ENCODE measurements at places on chromosomes 5 and 9.

DNA sequence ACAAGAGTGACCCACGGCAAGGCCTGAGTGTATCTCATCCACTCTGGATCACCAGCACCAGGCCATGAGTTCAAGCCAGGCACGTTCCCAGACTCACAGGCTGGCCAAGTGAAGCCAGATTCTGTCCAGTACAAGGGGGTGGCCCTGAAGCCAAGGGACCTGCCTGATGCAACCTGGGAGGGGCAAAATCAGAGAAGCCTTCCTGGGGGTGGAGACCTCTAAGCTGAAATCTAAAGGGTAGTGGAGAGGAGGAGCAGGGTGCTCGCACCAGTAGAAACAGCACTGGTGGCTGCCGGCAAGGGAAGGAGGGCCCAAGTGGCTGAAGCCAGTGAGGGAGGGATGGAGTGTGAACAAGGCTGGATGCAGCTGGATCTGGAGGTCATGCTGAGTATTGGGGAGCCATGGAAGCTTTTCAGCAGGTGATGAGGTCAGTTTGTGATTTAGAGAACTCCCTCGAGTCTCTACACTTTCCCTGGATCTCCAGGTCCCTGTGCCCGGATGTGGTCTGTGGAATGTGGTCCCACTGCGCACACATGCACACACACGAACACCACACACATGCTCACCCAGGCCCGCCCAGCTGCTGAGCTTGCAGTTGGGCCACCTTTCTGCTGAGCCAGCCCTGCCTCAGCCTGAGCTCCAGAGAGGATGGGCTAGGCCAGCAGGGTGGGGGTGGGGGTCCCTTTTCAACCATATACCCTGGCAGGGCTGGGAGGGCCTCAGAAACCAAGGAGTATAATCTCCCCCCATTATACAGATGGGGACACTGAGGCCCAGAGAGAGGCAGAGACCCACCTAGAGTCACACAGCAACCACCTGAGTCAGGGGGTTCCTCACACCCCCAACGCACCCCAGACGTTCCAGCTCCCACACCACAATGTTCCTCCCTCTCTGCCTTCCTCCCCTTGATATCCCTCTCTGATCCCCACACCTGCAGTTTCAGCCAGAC lies 1.6 kb downstream of the PIP5KL1 start:
- no peak for DNase-seq

- DNase-seq: no peak
Measured at GRCh38 chr5:37665889-37666288, 174.0 kb downstream of the GDNF start.

DNA sequence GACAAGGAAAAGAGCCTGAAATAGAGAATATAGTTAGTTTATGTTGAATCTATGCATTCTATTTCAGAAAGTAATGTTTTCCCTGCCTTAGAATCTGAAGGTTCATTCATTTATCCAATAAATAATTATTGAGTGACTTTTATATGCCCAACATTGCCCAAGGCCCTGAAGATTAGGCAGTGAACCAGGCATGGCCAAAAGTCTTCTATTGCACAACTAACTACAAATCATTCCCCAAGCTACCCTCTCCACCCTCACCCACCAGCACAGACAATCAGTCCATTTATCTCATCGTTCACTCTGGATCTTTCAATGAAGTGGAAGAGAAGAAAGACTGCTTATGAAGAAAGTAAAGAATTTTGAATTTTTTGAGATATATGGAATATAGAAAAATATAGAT lies 268.4 kb downstream of the PLK2 start:
- no peak for DNase-seq

DNA sequence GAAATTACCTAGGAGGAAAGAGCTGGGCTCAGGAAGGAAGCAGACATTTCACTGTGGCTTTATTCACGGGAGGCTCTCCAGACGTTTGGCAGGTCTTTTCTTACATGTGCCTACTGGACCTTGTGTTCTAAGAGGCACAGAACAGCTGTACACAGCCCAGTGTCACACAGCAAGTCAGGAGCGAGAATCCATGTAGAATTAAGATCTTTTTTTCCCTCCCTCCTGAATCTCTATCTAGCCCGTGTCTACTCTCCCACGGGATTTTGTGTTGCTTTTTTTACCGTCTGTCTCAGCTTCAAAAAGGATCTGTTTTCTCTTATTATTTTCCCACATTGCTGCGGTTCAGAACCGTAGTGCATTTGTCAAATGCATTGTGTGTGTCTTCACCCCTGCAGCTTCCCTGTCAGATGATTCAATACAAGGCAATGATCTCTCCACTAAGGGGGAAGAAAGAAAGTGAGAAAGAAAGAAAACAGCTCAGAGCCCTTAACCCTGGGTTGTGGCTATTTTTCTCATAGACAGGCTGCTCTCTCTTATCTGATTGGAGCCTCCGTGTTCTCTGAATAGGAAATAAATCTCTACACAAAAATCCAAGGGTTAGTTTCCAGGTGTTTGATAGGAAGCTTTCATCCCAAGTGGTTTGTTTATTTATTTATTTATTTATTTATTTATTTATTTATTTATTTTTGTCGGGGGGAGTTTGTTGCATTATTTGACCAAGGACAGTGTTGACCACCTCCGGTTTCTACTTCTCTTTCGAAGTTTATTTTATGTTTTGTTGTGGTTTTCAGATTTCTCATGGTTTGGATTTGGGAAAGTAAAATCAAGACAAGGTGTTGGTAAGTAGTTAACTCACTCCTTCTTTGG lies 191.0 kb downstream of the NTRK2 start:
- no peak for DNase-seq

GRCh38 chr5:132264546-132265335 lies 7.2 kb downstream of the PDLIM4 start:
- DNase-seq: no peak
